Large intestine (tissue), 12 donors: ENCODE measurements at places on chromosomes 5 and 9. TPM values are rescaled to one million over a fixed set of nuclear protein-coding genes. Genes with fewer than 3 reads are reported as not detected.

Gene PCDHB7
- polyA plus RNA-seq: 1.3 TPM

Gene SPINK6
- polyA plus RNA-seq: not detected

Gene OR1J2
- polyA plus RNA-seq: not detected

Gene SLC36A1
- polyA plus RNA-seq: 41.1 TPM

Gene ELOVL7
- polyA plus RNA-seq: 77.3 TPM

Gene ITGA1
- 30.8 TPM for polyA plus RNA-seq

Gene PLCXD3
- polyA plus RNA-seq: 4.9 TPM
